ENCODE measurements at places on chromosomes 2 and 18. TPM values are rescaled to one million over a fixed set of nuclear protein-coding genes. Genes with fewer than 3 reads are reported as not detected.

DNA sequence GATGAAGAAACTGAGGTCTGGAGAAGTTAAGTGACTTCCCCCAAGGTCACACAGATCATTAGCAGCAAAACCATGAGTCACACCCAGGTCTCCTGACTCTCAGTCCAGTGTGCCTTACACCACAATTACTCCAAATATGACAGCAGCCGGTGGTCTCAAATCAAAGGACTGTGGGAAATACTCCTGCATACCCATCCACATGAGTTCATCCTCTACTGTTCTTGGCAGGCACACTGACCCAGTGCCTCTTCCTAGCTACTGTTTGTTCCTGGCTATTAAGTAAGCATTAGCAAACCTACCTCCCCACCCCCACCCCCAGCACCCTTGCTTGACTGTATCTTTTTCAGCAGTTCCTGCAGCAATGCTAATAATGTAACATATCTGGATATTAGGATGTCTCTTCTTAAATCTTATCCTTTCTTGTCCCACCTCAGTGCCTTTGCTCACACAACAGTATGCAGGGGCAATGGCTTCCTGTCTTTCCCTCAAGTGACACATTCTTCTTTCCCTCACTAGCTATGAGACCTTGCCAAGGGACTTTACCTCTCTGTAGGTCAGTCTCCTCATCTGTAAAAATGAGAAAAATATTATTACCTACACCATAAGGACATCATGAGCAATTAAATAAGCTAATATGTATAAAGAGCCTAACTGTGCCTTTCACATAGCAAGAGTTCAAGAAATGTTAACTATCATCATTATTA is 46.2 kb downstream of the FAM98A start:
- no peak for DNase-seq

DNA sequence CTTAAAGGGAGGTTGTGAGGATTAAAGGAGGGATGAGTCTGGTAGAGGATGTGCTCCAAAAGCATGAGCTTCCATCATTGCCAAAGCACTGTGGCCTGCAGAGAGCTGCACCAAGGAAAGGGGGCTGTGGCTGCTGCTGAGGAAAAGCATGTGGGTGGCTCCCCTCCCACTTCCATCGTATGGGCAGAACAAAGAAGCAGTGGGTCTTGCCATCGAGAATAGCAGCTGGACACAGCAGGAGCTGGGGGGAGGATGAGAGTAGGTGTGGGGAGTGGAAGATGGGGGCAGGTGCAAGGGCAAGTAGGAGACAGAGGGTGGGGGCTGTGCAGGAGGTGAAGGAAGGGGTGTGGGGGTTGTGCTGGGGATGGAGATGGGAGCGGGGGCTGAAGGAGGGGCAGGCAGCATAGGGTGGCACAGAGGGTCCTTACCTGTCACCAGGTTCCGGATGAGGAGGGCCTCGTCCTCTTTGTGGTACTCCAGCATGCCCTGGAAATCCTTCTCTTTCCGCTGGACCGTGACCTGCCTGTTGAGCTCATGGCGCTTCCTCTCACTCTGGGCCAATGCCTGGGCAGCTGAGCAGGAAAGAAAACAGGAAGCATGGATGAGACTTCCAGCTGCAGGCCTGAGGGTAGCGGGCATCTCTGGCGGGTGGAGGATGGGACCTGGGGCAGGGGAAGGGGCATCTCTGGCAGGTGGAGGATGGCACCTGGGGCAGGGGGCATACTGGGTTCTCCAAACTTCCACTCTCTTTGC is 33.6 kb upstream of the ACAA2 start:
- DNase-seq, result no peak

DNA sequence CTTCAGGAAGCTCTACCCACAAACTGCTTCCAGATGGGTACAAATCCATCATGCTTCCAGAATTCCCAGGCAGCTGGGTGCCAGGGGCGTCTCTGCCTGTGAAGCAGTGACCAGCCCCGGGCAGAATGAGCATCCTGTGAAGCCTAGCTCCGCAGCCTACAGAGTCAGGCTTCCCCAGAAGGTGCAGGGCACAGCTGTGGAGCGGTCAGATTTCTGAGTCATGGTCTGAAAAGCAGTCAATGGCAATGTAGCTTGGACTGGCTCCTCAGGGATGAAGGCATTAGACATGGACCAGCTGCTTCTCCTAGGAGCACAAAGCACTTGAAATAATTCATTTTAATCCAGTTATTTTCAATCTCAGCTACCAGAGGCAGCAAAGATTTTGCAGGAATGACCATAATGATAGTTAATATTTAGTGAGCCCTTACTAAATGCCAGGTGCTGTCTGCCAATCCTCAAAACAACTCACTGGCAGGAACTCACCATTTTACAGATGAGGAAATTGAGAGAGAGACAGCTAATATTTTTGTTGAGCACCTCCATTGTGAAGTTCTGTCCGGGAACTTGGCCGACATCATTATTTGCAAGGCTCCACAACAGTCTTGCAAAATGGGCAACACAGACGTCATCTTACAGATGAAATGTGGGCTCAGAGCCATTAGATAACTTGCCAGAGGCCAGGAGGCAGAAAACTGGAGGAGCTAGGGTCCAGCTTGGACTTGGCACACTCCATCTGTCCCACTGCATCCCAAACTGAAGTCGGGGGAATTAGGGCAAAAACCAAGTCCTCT is 31.7 kb downstream of the ACMSD start:
- no peak for DNase-seq

SGO2 gene
- total RNA-seq, result 5.3 TPM

C2orf42 gene
- 42.9 TPM for total RNA-seq

RAD51AP2 gene
- not detected for total RNA-seq

DNA sequence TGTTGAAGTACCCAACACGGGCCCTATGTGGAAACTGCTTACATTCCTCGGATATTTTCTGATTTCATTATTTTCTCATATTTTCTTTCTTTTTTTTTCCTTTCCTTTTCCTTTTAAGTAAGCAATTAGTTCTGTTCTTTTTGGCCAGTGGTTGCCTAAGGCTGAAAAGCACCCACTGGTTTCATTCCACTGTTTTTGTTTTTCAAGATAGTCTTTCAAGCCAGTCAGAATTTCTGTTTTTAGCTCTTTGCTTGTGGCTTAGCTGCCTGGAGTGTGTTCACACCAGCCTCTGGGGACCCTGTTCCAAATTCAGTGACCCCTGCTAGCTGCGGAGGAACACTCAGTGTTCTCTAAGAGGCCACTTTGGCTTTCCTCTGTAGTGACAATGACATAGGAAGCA is 73.6 kb downstream of the NRP2 start:
- DNase-seq, result no peak

ABCA12 gene
- not detected for total RNA-seq

GRCh38 chr2:191165176-191165643 is 14.4 kb upstream of the STAT4 start:
- peak; percentile 53 for DNase-seq

DNA sequence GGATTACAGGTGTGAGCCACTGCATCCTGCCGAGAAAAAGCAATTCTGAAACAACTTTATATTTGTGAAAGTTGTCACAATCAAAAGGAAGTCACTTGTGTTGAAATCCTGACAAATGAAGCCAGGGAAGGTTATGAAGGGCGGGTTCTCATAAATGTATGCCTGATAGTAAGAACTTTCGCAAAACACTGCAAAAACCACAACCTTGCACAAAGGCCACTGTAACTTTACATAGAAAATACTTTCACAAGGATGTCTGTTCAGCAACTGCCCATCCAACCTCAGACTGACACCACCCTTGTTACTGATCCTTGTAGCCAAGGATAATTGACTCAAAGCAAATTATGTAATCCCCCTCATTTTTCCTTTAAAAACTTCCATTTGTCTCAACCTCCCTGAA is 90.6 kb downstream of the SLC4A3 start:
- no peak for DNase-seq

DNA sequence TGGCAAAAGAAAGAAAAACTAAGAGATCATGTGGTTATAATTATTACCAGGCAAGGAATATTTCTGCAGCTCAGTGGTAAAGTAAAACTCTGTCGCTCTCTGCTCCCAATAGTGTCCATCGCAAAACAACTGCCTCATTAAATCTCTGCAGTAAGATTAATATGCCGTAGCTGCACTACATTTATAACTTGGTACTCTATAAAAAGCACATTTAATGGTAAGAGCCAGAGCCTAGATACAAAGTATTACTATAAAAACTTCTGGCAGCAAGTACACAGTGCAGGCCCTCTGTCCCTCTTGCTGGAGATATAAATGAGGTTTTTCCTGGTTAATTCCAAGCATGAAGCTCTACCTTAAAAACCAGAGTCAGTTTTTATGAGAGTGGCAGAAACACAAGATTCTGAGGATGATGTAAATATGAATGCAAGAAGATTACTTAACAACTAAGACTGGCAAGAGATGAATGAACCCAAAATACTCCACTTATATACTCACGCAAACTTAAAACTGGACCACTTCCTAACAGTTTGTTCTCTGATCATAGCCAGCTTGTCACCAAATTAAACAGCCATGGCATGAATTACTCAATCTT is 25.5 kb downstream of the ZNF521 start:
- DNase-seq, result no peak

GALNT14 gene
- 4.9 TPM for total RNA-seq

- DNase-seq, result no peak
Measured at GRCh38 chr18:76232779-76233178, 262.3 kb downstream of the ZNF516 start.

TWIST2 gene
- not detected for total RNA-seq

GRCh38 chr2:238158018-238158508 is 707 bp upstream of the ERFE start:
- DNase-seq, result no peak

DNA sequence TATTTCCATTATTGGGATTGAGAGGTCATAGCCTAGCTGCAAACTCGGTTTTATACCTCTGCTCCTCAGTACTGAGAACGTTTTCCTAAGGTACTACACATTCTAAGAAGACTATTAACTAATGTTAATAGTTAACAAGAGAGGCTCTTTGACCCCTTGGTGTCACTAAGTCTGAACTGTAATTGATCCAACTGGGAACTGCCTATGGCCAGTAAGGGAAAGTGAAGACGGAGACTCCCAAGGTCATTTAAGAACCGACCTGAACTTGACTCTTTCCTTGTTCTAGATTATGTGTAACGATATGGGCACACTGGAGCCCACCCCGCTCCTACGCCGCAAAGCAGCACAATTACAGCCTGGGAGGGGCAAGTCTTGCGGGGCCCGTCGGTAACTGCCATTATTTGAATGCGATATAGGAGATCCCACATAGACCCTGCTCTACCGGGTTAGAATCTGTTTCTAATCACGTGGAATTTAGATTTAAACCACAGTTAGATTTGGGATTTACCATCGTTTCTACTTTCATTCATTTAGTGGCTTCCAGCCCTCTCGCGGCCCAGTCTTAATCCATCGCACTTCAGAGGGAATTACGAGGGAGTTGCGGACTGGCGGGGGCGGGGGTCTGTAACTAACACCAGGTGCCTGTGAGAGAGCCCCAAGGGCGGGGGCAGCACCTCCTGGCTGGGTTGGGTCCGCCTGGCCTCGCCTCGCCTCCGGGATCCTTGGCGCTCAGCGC is 84.1 kb upstream of the EPB41L3 start:
- no peak for DNase-seq

DNA sequence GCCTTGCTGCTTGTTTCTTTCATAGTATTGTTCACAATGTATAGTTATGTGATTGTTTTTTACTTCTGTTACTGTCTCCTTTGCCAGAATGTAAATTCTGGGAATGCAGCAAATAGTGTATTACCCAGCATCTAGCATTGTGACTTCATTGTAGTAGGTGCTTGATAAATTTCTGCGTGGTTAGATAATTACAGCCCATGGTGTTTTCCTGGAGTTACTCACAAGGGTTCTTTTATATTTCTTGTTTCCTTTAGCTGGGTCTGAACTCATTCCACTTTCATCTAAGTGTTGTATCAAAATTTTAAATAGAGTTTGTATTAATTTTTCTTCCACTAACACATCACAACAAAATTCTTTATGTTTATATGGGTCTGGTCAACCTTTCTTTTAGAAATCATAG is 132.6 kb downstream of the MAP4K4 start:
- no peak for DNase-seq

CGREF1 gene
- total RNA-seq, result not detected

TCF4 gene
- total RNA-seq, result 353 TPM

GRCh38 chr2:164622338-164623106 is 1.2 kb upstream of the GRB14 start:
- no peak for DNase-seq

HMSD gene
- total RNA-seq, result not detected

DNA sequence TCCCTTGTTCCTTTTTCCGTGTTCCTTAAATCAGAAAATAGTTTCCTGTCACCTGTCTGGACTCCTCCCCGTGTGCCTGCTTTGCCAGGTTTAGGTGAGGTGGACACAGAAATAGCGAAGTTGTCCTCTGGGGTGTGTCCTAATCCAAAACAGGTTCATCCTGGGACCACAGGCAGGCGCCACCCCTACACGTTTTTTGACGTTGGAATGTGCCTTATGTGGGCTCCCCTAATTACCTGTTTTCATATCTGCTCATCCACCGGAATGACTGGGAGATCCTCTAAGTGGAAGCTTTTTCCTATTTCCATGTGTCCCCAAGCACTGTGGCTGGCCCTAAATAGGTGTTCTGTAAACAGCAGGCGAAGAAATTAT is 49.0 kb upstream of the PAIP2B start:
- no peak for DNase-seq

RAB6C gene
- not detected for total RNA-seq

GRCh38 chr18:48030616-48031480 is 100.4 kb upstream of the SMAD2 start:
- no peak for DNase-seq

DNA sequence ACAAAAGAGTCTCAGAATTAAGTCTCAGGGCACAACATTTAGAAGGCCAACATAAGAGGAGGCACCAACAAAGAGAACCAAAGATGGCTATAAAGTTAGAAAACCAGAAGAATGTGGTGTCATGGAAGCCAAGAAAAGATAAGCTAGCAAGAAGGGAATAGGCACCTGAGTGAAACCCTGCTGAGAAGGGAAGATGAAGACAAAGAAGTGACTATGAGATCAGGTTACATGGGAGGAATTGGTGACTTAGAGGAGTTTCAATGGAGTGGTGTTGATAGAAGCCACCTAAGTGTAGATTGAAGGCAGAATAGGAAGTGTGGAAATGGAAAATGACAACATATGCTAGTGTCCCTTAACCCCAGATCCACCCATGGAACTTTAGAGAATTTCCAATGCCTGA is 327.6 kb upstream of the KCNJ3 start:
- DNase-seq, result no peak

G6PC2 gene
- total RNA-seq, result not detected

NEURL3 gene
- total RNA-seq, result not detected

DNA sequence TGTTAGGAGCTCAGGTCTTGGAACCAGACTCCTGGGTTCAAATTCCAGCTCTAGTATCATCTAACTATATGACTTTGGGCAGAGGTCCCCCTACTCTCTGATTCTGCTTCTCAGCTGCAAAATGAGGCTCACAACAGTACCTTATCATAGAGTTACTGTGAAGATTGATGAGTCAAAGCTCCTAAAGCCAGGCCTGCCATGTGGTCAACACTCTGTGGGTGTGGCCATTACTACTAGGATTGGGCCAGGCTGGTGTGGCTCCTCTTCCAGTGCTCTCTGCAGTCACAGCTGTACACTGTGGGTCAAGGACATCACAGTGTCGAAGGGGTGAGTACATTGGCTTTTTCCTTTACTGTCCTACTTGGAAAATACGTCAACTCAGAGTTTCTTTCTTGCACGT is 22.6 kb downstream of the CAPN13 start:
- no peak for DNase-seq

Measured in B cell (primary cell).